ENCODE measurements at places on chromosomes 5 and 9. TPM values are rescaled to one million over a fixed set of nuclear protein-coding genes. Genes with fewer than 3 reads are reported as not detected.

The LCN12 gene
- total RNA-seq = 4.2 TPM

- no peaks in the 10 kb centered on the region for H3K36me3 ChIP-seq
- H3K4me3 ChIP-seq = no peak within 1 kb of the TSS
- DNase-seq = no peak
- H3K27me3 ChIP-seq = no peaks in the 10 kb centered on the region
- no peak within 1 kb of the TSS for H3K27ac ChIP-seq
These were observed at the start of gene MEIKIN for GRCh38 chr5:131945551-131946168. TSS of gene MEIKIN (minus strand) at chr5:131945663. CDS start at chr5:131945505, 158 bp downstream.

The CBY3 gene
- not detected for total RNA-seq

DNA sequence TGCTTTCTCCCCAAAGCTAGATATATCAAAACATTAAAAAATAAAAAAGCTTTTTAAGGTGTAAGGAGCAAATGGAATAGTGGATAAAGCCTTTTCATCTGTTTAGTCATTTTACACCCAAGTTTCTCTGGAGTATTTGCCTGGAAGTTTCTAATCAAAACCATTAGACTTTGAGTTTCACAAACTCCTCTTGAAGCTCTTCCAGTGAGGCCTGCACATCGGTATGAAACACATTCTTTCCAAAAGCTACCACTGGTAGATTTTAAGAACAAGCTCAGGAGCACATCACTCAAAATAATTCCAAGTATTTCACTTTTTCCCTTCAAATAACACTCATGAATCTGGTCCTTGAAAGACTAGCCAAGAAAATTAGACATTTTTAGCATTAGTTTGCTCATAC, 5.7 kb downstream of the TRIM52 start:
- H3K4me1 ChIP-seq = peaks cover 10% of the 10 kb centered on the region
- H3K36me3 ChIP-seq = peaks cover 23% of the 10 kb centered on the region
- H3K27ac ChIP-seq = no peak overlapping the region
- no peak for DNase-seq
- no peak overlapping the region for H3K4me3 ChIP-seq

GRCh38 chr9:128143525-128144238, 5.6 kb upstream of the LCN2 start:
- no peak overlapping the region for H3K27ac ChIP-seq
- H3K36me3 ChIP-seq = no peaks in the 10 kb centered on the region
- no peak overlapping the region for H3K4me3 ChIP-seq
- H3K4me1 ChIP-seq = peaks cover 2% of the 10 kb centered on the region

DNA sequence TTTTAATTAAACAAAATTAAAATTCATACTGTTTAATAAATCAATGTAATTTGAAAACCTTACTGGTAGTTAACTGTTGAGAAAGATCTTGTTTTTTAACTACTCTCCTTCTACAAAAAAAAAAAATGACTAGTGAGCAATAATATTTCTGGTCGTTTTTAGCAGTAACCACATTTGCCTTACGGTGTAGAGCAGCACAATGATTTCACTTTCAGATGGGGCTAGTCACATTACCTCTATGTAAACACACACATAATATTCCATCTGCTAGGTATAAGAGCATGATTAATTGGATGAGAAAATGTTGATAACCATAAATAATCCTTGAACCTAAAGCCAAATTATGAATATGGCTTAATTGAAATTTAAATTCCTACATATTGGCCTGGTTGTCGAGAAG, 198.1 kb downstream of the CHSY3 start:
- no peaks in the 10 kb centered on the region for H3K36me3 ChIP-seq
- no peak for DNase-seq
- no peak overlapping the region for H3K4me3 ChIP-seq
- H3K27ac ChIP-seq = no peak overlapping the region
- H3K27me3 ChIP-seq = no peaks in the 10 kb centered on the region
- no peaks in the 10 kb centered on the region for H3K4me1 ChIP-seq

The TUSC1 gene
- not detected for total RNA-seq

- H3K4me3 ChIP-seq = no peak overlapping the region
- H3K27ac ChIP-seq = no peak overlapping the region
- H3K27me3 ChIP-seq = peaks cover 8% of the 10 kb centered on the region
- no peak for DNase-seq
- no peaks in the 10 kb centered on the region for H3K4me1 ChIP-seq
These were observed 53.5 kb upstream of the SLC28A3 start for GRCh38 chr9:84394036-84394435.

GRCh38 chr9:132507670-132508469, 74.5 kb upstream of the BARHL1 start:
- H3K4me3 ChIP-seq = no peak overlapping the region
- no peak overlapping the region for H3K27ac ChIP-seq
- DNase-seq = peak; percentile 37
- no peaks in the 10 kb centered on the region for H3K4me1 ChIP-seq
- H3K27me3 ChIP-seq = no peaks in the 10 kb centered on the region

The HTR4 gene
- total RNA-seq = not detected

The PCDHB4 gene
- not detected for total RNA-seq

DNA sequence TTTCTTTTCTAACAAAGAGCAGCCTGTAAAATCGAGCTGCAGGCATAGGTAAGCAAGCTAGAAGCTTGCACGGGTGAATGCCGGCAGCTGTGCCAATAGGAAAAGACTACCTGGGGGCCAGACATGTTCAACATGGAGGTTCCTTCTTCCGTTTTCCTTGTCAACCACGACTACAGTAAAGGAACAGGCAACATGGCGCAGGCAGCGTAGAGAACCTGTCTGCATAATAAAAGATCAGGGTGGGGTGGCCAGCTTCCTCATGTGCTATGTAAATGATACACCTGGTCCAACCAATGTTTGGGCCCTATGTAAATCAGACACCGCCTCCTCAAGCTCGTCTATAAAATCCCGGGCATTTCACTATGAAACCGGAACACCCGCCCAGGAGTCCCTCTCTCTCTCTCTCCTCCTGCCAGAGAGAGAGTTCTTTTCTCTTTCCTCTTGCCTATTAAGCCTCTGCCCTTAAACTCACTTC, 103.8 kb upstream of the LIFR start:
- no peak for DNase-seq
- H3K36me3 ChIP-seq = no peaks in the 10 kb centered on the region

GRCh38 chr5:32233696-32234447, 59.8 kb upstream of the GOLPH3 start:
- no peak overlapping the region for H3K4me3 ChIP-seq
- peaks cover 9% of the 10 kb centered on the region for H3K36me3 ChIP-seq

The ADCY2 gene
- 0.15 TPM for total RNA-seq

DNA sequence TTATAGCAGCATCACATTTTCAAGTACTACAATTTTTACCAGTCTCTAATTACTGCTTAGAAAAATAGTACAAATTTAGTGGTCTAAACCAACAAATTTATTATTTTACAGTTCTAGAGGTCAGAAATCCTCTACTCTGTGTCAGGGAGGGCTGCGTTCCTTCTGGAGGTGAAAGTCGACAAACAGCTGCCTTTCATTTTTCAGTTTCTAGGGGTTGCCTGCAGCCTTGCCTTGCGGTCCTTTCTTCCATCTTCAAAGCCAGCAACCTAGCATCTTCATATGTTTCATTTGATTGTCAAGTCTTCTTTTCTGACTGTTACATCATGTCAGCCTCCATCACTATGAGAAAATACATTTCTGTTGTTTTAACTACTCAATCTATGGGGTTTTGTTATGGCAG, 1022.1 kb downstream of the CDH18 start:
- H3K27ac ChIP-seq = no peak overlapping the region
- no peaks in the 10 kb centered on the region for H3K4me1 ChIP-seq
- no peaks in the 10 kb centered on the region for H3K36me3 ChIP-seq
- no peak overlapping the region for H3K4me3 ChIP-seq

DNA sequence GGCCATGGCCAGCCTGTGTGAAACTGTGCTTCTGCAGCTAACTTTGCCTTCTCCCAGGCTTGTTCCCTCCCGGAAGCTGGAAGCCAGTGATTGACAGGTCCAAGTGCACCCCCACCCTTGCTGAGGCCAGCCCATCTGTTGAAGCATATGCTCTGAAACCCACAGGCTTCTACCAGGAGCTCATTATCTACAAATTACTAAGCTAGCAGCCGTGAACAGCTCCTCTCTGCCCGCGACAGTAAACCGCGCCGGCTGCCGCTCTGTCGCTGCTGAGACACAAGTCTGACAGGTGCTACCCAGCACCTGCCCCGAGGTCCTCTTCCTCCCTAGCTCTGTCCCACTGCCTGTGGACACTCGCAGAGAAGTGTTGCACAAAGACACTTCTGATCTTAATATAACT, 490.9 kb downstream of the GADD45G start:
- no peaks in the 10 kb centered on the region for H3K4me1 ChIP-seq
- peaks cover 40% of the 10 kb centered on the region for H3K27me3 ChIP-seq
- no peak overlapping the region for H3K4me3 ChIP-seq

GRCh38 chr5:32760091-32760509, 49.0 kb downstream of the NPR3 start:
- H3K4me3 ChIP-seq = no peak overlapping the region
- peaks cover 10% of the 10 kb centered on the region for H3K4me1 ChIP-seq
- no peaks in the 10 kb centered on the region for H3K36me3 ChIP-seq
- H3K27me3 ChIP-seq = no peaks in the 10 kb centered on the region

- no peaks in the 10 kb centered on the region for H3K27me3 ChIP-seq
- no peak for DNase-seq
- no peaks in the 10 kb centered on the region for H3K4me1 ChIP-seq
- H3K36me3 ChIP-seq = no peaks in the 10 kb centered on the region
- no peak overlapping the region for H3K27ac ChIP-seq
- H3K4me3 ChIP-seq = no peak overlapping the region
These were observed 52.4 kb upstream of the COX7C start for GRCh38 chr5:86565197-86565789.

DNA sequence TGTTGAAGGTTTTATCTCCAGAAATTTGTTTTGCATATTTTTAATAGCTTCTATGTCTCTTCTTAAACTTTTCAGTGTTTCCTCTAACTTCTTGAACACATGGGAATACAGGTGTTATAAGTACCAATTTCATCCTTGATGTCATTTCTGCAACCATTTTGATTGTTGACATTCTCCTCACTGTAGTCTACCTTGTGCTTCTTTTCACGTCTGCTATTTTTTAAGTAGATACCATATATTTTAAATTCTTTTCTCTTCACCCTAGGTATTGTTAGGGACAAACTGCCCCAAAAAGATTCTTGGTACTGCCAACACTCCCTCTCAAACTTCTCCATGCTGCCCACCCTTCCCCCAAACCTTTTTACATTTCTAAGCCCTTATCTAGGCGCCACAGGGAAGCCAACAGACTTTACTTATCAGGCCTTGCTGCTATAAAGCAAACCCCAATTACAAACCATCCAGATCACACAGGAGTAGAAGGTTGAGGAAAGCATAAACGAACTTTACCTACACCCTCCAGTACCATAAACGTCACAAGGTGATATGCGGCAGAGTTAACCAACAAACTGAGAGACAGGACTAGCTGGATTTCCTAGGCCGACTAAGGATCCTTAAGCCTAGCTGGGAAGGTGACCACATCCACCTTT, 1165.3 kb downstream of the TAF11L14 start:
- DNase-seq = no peak
- no peak overlapping the region for H3K27ac ChIP-seq
- H3K36me3 ChIP-seq = no peaks in the 10 kb centered on the region
- H3K27me3 ChIP-seq = no peaks in the 10 kb centered on the region
- no peaks in the 10 kb centered on the region for H3K4me1 ChIP-seq

DNA sequence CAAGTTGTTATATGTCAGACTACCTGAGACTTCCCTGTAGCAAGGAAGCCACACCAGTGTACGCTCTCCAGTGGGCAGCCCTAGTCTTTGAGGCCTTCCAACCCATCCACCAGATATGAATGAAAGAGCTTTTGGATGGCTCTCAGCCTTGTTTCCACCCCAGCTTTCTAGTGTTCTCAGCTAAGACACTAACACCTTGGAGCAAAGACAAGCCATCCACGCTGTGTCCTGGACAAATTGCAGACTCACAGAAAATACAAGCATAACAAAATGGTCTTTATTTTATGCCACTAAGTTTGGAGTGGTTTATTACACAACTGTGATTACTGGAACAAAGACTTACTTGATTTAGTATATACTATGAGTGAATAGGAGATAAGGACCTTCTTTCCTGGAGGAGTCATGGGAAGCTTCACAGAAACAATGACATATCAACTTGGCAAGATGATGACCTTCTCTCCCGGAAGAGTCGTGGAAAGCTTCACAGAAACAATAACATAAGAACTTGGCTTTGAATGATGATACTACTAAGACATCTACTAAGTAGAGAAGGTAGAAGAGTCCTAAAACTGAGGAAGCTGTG, 134.0 kb upstream of the VCAN start:
- no peaks in the 10 kb centered on the region for H3K36me3 ChIP-seq
- H3K4me1 ChIP-seq = no peaks in the 10 kb centered on the region
- no peak for DNase-seq
- no peaks in the 10 kb centered on the region for H3K27me3 ChIP-seq
- H3K27ac ChIP-seq = no peak overlapping the region

GRCh38 chr5:933251-933861, 40.7 kb downstream of the TRIP13 start:
- H3K36me3 ChIP-seq = no peaks in the 10 kb centered on the region
- no peak for DNase-seq
- H3K4me1 ChIP-seq = no peaks in the 10 kb centered on the region
- H3K27ac ChIP-seq = no peak overlapping the region
- H3K4me3 ChIP-seq = no peak overlapping the region
- peaks cover 12% of the 10 kb centered on the region for H3K27me3 ChIP-seq

- no peaks in the 10 kb centered on the region for H3K4me1 ChIP-seq
- DNase-seq = no peak
- no peak overlapping the region for H3K4me3 ChIP-seq
- no peaks in the 10 kb centered on the region for H3K27me3 ChIP-seq
These were observed 56.8 kb downstream of the MTREX start for GRCh38 chr5:55364537-55365055.

DNA sequence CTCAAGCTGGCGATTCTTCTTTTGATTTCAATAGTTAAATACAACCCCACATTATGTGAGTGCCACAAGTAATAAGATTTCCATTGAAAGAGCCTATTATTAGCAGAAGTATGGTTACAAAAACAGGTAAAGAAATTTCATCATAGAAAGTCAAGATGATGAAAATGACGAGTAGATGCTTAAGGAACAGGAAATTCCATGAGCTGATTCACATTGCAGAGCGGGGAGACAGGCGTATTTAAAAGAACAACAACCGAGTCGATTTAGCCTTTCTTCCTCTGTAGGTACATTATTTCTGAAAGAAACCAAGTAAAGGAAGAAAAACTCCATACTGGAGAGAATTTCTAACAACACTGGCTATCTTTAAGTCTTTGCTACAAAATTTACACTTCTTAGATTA, 310.4 kb downstream of the SLF1 start:
- H3K27me3 ChIP-seq = no peaks in the 10 kb centered on the region
- no peak overlapping the region for H3K4me3 ChIP-seq
- no peaks in the 10 kb centered on the region for H3K4me1 ChIP-seq
- H3K36me3 ChIP-seq = no peaks in the 10 kb centered on the region

DNA sequence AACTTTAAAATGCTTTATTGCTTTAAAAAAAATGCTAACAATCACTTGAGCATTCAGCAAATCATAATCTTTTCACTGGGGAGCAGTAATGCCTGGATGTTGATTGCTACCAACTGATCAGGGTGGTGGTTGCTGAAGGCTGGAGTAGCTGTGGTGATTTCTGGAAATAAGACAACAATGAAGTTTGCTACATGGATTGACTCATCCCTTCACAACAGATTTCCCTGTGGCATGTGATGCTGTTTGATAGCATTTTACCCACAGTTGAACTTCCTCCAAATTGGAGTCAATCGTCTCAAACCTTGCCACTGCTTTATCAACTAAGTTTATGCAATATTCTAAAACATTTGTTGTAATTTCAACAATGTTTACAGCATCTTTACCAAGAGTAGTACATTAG, 83.3 kb downstream of the MLLT3 start:
- DNase-seq = no peak
- no peaks in the 10 kb centered on the region for H3K4me1 ChIP-seq
- no peaks in the 10 kb centered on the region for H3K36me3 ChIP-seq
- H3K4me3 ChIP-seq = no peak overlapping the region

All from HCT116 (cell line).